ENCODE measurements at places on chromosomes 6 and 20.

DNA sequence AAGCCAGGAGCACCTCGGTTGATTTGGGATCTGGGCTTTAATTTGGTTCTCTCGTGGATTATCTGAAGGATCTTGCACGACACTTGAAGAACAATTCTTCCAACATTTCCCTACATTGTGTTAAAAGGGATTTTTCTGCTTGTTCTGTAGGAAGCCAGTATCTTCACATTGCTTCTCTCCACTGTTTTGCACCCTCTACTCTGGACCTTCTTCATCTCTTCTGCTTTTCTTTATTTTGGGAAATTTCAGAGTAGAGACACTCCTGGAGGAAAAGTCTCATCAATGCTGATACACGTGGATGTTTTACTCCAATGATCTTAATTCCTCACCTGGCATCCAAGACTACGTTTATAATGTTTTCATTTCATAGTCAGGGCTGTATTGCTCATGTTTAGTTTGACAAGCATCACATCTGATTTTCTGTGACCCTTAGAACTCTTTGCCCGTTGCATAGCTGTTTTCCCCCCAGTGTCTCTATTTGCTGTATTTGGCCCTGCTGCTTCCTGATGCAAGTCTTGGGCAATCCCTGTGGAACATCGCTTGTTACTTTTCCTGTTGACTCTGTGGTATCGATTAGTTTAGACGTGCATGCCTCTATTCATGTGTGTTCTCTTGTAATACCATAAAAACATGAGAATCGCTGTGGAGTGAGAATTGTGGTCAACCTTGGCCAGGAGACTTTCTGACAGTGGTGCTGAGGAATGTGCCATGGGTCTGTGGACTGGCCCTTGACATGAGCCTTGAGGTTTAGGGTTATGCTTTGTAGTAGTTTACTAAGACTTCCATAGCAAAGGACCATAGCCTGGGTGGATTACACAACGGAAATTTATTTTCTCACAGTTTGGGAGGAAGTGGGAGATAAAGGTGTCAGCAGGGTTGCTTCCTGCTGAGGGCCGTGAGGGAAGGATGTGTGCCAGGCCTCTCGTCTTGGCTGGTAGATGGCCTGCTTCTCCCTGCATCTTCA is 12.5 kb downstream of the PLCB1 start:
- no peak for DNase-seq

- no peak for DNase-seq
Observed at GRCh38 chr20:60934724-60935123, 317.3 kb upstream of the CDH4 start.

DNA sequence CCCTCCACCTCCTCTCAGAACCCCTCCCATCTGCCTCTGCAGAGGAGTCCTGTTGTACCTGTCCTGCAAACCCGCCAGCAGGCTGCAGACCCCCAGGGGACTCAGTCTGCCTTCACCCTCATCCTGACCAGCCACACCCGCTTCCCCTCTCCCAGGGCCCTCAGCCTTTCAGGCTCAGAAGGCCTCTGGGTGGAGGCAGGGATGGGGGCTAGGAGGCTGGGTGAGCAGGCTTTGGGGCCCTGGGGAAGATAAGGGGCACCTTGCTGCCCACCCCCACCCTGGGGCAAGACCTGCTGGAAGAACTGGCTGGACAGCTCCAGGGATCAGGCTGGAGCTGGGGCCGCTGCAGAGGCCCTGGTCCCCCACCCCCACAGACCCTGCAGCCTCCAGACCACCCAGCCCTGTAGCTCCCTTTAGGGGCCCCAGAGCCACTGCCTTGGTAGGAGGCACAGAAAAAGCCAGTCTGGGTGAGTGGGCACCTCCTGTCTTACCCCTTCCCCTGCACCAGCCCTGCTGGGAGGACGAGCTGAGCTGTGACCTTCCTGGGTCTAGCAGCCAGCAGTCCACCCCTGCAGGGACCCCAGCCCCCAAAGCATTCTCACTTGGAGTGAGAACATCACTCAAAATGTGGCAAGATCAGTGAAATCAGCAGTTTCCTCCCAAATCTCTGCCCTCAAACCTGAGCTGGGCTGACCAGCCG is 5.2 kb downstream of the TEAD3 start:
- no peak for DNase-seq

DNA sequence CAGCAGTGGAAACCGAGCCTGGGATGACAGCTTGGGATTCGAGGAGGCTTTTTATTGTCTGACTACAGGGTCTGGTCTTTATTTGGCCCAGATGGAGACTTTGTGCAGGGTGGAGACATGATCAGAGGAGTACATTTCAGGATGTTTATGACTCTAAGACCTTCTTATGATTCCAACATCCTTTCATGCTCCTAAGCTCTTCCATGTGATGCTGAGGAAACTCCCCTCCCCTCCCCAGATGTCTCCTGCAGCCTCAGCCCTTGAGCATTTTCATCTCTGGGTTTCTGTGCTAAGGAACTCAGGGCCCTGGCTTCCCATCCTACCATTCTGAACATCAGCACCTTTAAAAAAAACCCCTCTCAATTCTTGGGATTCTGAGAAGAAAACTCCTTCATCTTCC is 186.6 kb downstream of the SOX4 start:
- no peak for DNase-seq

GRCh38 chr6:96899451-96899998 is 1.8 kb upstream of the NDUFAF4 start:
- no peak for DNase-seq
